ENCODE measurements at places on chromosomes 2 and 18. TPM values are rescaled to one million over a fixed set of nuclear protein-coding genes. Genes with fewer than 3 reads are reported as not detected.

DNA sequence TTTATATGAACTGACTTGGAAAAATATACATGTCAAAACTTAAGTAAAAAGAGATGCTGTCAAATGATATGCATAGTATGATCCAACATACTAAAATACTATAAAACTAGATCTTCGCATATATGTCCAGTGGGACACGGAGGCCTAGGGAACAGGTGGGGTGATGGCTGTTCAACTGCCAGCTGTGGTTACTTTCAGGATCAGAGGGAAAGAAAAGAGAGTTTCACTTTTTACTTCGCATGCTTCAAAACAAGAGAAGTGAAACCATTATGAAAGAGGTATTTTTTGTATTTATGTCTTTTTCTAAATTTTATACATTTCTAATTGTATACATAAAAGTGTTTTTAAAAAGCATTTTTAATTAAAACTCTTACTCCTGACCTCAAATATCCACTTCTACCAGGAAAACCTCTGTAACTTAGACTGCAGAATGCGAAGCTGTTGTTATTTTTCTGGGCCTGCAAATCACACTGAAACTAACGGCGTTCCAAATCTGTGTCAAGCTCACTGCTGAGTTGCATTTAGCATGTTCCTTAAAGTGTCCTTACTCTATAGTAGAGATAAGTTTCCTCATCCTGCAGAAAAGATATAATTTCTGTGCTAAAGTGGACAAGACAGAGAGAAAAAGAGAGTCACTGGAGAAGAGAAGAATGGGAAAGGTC is 97.8 kb upstream of the SLC35G4 start:
- no peak for DNase-seq

- DNase-seq: peak; percentile 37
Measured at GRCh38 chr2:180978903-180979748, 1.3 kb upstream of the UBE2E3 start.

DNA sequence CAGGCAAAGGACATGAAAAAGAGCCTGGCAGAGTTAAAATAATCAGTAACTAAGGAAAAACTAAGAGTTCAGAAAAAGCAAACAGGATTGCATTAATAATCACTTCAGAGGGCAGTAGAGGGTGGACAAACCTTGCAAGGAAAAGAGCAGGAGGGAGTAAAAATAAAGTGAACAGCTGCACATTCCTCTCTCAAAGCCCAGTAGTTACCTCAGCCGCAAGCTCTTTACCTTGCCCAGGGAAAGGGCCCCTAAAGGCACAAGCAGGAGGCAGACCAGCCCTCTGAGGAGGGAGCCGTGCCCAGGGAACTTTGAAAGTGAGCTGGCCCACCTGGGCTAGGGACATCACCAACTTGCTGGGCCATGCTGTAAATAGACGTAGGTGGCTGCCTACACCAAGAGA is 196.9 kb downstream of the C1D start:
- DNase-seq: no peak

- no peak for DNase-seq
Measured at GRCh38 chr2:217106650-217107014, 246.8 kb upstream of the TNP1 start.

GRCh38 chr2:169509955-169510354 is 453 bp downstream of the KLHL41 start:
- DNase-seq: no peak

GRCh38 chr18:75204269-75204731 is 4.6 kb downstream of the PTGR3 start:
- no peak for DNase-seq

- DNase-seq: no peak
Measured at GRCh38 chr2:170236680-170237047, 58.7 kb downstream of the MYO3B start.

GRCh38 chr2:878245-878930 is 72.3 kb upstream of the SNTG2 start:
- DNase-seq: no peak

- DNase-seq: no peak
Measured at GRCh38 chr2:27171351-27171848, 22.6 kb downstream of the TCF23 start.

Gene GALR1
- not detected for total RNA-seq

Gene TCF23
- total RNA-seq: not detected

Measured in dermis blood vessel endothelial cell (primary cell).